PC-9 (cell line): ENCODE measurements at places on chromosomes 3 and 15. TPM values are rescaled to one million over a fixed set of nuclear protein-coding genes. Genes with fewer than 3 reads are reported as not detected.

The EXOSC7 gene
- total RNA-seq = 56.2 and 58.0 TPM in 2 replicates

The ARL14 gene
- total RNA-seq = 13.0 and 17.6 TPM in 2 replicates

The RHCG gene
- 0.26 and 0.60 TPM in 2 replicates for total RNA-seq

The P2RY12 gene
- total RNA-seq = not detected in 2 replicates

DNA sequence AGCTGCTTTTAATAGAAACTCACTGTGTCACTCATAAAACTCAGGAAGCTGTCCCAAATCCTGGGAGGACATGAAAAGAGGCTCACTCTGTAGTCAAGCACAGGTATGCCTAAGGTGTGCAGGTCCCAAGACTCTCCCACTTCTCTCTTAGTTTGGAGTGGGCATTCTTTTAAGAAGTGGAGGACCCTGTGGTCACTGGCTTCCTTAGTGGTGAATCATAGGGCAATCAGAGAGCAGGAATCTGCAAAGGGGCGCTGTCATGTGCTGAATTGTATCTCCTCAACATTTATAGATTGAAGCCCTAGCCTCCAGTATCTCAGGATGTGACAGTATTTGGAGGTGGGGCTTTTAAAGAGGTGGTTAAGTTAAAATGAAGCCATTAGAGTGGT is 47.2 kb upstream of the ZBTB38 start:
- DNase-seq = no peak

DNA sequence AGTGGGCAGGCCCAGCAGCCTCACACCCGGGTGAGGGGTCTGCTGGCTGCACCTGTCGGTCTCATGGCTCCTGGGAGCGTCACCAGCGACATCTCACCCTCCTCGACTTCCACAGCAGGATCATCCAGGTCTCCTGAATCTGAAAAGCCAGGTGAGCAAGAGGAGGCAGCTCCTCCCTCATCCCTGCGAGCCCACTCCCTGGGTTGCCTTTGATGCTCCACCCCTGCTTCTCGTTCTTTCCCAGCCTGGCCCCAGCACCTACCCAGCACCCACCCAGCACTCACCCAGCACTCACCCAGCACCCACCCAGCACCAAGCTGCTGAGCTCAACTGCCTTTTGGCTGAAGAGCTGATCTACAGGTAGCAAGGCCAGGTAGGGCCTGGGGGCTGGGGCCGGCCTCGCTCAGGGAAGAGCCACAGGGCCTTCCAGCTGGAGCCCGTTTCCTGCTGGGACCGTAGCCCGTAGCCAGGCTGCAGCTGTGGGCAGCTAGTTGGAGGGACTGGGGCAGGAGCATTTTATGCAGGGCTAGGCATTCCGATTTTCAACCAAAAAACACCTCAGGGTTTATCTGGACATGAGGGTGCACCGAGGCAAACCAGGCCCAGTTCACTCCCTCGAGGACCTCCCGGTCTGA is at the start of gene H1-8:
Gene H1-8 (plus strand): TSS at position 20 of the 635 bp plus-strand sequence. CDS start 44 bp downstream, at position 64.
- DNase-seq = no peak

- DNase-seq = no peak
These were observed 22.7 kb downstream of the DHX30 start for GRCh38 chr3:47825590-47825989.

DNA sequence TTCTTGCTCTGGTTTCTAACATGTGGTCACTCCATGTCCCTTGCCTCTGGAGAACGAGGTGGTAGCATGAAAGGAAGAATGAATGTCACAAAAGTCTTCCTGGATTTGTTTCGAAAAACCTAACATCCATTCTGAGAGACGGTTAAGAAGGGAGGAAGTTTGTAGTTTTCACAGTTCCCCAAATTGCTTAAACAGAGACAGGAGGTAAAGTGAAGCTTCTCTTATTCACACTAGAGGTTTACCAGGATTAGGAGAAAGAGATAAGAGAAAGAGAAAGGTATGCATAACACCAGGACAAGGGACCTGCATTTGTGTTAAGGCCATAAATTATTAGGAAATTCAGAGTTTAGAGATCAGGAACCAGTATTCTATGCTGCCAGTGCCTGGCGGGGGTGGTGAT is 228.1 kb downstream of the CPNE4 start:
- DNase-seq = no peak

DNA sequence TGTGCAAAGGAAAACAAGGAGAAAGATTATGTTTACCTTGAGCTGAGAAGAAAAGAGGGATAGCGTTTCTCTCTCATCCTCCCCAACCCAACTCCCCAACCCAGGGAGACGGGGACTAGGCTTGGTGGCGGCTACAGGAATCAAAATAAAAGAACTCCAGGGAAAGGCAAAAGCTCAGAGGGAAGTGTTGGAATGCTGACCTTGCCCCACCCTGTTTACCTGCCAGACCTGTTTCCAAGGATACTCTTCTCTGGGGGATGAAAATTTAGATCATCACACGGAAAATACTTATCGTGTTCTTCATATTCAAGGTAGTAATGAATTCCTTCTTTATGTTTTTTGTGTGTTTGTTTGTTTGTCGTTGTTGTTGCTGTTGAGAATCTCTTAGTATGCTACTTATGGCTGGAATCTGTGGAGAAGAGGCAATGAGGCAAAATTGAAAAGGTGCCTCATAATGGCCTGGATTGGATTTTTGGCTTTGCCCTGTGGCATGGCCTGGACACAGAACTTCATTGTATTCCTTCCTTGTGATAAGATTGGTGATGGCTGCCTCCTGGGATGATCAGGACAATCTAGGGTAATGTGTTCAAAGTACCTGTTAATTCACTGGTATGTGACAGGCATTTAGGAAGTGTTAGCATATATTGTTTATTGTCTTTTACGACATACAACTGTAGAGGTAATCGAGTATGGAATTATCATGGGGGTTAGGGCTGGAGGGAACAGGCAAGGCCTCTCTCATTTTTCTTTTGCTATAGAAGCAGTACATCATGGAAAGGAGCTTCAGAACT is 11.1 kb upstream of the TPRG1 start:
- peak; percentile 50 for DNase-seq

- no peak for DNase-seq
These were observed 107.9 kb upstream of the ALDH1A3 start for GRCh38 chr15:100771746-100772145.

DNA sequence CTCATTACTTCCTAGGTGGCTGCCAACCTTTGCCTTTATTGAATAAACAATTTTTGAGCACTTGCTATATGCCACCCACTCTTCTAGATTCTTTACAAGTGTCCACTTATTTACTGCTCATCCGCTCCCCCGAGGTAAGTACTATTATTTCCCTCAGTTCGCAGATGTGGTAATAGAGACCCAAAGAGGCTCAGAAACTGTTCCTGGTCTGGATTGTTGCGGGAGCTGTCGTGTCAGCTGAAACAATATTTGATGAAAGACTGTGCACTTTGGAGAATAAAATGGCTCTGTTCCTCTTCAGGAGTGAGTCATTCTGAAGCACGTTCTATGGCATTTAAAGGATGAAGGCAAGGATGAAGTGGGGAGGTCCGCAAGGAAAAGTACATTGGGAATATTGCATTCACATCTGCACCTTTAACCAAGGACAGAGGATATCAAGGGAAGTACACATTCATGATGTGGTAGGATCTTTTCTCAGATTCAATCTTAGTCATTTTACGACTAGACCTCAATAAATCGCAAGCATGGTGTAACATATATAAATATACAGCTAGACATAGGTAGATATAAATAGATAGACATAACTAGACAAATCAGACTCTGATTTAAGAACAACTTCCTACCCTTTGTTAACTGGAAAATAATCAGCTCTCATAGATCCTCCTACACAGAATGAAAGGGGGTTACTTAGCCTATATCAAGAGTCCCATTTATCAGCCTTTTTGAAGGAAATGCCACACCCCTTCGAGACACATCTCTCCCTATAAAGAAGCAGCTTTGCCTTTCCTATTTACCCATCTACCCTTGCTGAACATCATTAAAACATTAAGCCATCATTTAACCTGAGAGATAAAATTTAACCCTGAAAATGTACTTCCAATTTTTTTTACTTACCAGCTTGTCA is 70.3 kb downstream of the RORA start:
- no peak for DNase-seq

DNA sequence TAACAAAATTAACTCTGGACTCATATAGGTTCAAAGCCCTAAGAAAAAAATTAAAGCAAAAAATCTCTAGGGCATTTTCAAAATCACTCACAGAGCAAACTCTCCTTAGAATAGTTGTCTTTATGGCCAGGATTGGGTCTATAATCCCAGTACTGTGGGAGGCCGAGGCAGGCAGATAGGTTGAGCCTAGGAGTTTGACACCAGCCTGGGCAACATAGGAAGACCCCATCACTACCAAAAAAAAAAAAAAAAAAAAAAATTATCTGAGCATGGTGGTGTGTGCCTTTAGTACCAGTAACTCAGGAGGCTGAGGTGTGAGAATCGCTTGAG is 378.1 kb upstream of the TGFBR2 start:
- DNase-seq = no peak

GRCh38 chr3:3196148-3196861 is 16.8 kb upstream of the CRBN start:
- peak; percentile 14 for DNase-seq

DNA sequence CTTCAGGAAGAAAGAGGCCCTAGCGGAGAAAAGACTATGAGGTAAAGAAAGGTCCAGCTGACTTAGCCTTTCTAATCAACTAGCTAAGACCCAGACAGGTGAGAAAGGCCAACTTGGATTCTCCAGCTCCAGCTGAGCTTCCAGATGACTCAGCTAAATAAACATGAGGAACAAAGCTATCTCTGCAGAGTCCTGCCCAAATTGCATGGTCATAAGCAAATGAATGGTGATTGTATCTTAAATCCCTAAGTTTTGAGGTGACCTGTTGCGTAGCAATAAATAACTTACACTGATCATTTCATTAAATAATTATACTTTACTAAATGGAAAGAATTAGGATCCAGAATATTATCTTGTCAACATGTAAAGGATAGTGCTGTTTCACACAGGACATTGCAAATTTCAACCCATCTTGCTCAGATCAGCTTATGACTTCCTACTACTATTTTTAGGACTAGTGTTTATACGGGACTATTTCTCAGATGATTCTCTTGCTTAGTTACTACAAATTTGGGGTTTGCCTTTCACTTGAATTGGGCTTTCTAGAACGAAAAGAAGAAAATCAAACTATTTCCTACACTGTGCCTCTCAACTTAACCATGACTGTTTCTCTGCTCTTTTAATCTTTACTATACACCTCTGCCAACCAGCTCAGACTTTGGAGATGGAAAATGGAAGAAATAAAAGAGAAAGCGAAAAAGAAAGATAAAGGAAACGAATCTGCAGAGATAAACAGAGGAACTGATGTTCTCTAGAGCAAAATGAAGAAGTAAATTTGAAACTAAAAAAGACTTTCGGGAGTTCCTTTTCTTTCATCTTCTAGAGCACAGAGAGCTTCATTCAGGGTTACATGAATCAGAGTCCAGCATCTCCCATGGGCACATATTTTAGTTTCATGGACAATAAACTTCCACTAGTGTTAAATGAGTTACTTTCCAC is 6.6 kb upstream of the ADGRG7 start:
- peak; percentile 43 for DNase-seq
